SK-N-SH treated with all-trans-retinoic acid at 6 μM for 48 hours (cell line): ENCODE measurements at places on chromosomes 3 and 15.

DNA sequence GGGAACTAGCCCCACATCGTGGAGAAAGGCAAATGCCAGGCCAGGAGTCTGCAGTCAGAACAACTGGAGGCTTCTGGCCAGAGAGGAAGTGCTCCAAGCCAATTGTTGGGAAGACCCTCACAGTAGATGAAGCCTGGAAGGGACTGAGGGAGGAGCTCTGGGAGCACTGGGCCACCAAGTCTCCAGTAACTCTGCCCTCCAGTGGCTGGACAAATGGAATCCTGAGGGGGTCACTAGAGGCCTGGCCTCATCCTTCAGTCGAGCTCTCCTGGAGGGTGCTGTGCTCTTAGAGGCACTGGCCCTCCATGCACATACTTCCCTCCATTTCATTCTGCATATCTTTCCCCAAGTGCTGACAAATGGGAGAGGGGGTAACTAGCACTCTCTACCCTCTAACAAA lies 103.0 kb downstream of the MYLK start:
- ATAC-seq, result no peak; the same call in 2 of the 3 replicates

DNA sequence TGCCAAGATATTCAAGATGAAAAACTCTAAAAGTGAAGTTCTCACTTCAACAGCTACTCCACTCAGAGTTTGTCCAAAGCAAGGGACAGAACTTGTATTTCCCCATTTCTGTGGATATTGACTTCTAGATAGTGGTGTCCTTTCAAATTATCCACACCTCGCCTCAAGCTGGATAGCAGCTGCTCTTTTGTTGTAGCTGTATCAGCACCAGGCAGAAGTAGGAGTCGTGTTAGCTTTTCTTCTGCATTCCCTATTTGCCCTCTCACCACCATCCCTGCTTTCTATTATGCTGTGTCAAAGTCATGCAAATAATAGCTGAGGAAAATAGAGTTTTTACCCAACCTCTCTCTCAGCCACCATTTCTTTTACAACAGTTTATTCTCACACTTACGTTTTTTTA lies 303.8 kb downstream of the EPHA3 start:
- no peak for ATAC-seq

DNA sequence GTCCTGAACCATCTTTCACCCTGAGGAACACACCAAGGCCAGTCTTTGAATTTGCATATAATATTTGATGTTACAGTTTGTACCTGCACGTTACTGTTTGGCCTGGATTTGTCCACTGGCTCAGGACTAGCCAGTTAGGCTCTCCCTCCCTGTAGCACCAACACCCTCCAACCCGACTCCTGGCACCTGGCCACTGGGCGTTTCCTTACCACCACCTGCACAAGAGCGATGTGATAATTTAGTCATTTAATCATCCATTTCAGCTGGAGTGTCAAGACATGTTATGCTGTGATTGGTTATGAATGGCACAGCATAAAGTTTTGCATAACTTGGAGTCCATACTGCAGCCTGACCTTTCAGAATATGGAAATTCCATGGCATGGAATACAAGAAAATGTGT lies 242.4 kb downstream of the KCNMB2 start:
- no peak for ATAC-seq

DNA sequence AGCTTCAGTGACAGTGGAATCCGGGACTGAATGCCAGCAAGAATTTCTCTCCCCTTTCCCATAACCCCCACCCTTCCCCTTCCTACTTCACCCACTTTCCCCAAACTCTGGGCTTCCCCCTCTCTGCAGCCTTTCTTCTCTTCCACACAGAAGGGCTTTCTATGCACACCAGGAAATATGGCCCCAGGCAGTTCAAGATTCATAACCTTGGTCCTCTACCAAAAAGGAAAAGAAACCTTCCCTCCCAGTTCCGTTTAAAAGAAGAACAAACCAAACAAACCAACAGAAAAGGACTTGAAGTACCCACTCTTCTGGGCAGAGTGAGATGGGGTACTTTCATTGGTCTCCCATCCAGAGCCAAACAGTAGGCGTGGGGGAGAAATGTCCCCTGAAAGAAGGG lies 68.8 kb upstream of the ABHD2 start:
- no peak for ATAC-seq

- ATAC-seq, result no peak
These were observed 618 bp upstream of the MON1A start for GRCh38 chr3:49930168-49930690.

GRCh38 chr15:100547961-100548360 lies 19.2 kb upstream of the CERS3 start:
- ATAC-seq, result no peak

DNA sequence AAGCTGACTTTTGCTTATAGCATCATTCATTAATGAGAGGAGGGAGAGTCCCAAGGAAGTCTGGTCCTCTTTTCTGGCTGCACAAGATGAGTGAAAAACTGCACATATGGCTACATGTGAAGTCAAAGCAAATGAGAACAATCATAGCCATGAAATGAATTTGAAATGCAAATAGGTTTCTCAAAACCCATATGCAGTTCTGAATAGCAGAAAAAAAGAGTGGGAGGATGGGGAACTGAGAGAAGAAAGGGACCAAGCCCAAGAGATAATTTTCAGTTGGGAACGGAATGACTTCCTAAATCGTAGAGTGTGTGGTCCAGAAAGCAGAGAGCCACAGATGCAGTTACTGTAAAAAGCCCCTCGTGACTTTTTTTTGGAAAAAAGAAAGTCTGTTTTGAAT lies 66.3 kb downstream of the GTPBP8 start:
- ATAC-seq, result no peak

- peak; percentile 15; the same call in 2 of the 3 replicates for ATAC-seq
These were observed 114.1 kb downstream of the DCLK3 start for GRCh38 chr3:36650271-36650671.

DNA sequence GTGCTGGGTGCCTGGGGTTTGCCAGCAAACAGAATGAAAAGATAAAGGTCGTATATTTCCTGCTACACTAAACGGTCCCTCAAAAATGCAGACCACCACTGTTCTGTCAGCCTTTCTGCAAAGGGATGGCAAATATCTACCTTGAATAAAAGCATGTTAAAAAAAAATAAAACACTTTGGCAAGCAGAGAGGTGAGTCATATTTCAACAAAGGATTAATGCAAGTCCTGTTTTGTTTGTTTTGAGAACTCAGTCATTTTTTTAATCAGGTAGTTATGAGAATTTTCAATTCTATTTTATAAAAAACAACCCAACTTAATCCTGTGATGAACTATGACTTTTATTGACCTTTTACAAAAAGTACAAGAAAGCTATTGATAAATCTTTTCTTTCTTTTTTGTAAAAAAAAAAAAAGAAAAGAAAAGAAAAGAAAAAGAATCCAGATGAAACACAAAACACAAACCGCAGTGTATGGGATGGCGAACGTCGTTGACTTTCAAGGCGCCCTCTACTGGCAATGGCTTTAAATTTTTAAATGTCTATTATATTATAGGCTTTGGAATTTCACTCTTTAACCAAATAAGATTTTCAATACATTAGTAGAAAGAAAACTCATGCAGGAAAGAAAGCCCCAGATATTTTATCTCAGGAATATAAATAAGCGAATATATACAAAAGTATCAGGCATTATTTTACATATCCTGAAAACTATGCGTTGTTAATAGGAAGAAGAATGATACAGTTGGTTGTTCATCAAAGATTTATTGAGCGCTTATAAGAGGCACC lies 87.8 kb downstream of the NCEH1 start:
- peak; percentile 85 for ATAC-seq

DNA sequence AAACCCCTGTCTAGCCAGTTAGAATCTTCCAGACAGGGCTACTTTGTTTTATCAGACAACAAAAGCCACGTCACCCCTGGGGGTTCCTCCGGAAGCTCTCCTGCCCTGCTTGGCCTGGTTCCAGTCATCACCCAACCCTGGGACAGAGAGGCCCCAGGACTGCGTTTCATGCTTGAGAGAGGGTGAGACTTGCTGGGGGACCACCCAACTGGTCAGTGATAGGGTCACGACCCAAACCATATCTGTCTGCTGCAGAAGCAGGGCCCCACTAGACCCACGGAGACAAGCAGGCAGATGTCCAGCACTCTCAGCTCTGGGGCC lies 1.2 kb downstream of the NT5DC2 start:
- no peak for ATAC-seq

DNA sequence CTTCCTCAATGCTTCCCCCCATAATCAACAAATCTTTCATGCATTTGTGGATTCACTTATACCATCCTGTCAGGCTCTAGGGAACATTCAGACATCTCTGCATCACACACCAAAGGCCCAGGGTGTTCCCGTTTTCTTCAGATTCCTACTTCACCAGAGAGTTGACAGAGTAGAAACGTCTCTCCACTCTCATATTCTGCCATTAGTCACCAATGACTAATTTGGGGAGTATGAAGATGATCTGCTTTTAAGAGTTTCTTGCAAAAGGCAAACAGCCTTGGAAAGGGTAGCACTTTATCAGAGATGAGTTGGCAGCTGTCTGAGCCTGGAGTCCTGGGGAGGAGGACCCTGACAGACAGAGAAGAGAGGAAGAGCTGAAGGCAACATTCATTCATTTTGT lies 55.8 kb upstream of the DGKG start:
- peak; percentile 68 for ATAC-seq

GRCh38 chr3:172707967-172708366 lies 2.9 kb downstream of the NCEH1 start:
- ATAC-seq, result no peak

- no peak for ATAC-seq
These were observed 199.6 kb upstream of the GADL1 start for GRCh38 chr3:31094048-31094447.

DNA sequence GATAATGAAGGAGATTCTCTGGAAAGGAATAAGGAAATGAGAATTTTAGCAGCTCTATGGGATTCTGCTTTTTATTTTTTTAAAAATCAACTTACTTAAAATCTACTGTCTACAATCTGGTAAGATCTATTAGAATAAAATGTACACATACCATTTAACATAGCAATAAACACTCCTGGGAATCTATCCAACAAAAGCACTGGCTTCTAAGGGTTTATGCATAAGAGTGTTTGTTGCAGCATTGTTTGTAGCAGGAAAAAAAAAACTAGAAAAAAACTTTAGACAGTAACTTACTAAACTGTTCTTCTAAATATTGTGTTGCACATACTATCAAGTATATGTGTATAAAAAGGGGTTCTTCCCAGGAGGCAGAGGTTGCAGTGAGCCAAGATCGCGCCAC lies 15.7 kb upstream of the RBP1 start:
- no peak for ATAC-seq

- peak; percentile 42 for ATAC-seq
These were observed 883 bp downstream of the MAGEF1 start for GRCh38 chr3:184710870-184711492.

- no peak for ATAC-seq
These were observed 8.5 kb upstream of the MUSTN1 start for GRCh38 chr3:52843108-52843865.

DNA sequence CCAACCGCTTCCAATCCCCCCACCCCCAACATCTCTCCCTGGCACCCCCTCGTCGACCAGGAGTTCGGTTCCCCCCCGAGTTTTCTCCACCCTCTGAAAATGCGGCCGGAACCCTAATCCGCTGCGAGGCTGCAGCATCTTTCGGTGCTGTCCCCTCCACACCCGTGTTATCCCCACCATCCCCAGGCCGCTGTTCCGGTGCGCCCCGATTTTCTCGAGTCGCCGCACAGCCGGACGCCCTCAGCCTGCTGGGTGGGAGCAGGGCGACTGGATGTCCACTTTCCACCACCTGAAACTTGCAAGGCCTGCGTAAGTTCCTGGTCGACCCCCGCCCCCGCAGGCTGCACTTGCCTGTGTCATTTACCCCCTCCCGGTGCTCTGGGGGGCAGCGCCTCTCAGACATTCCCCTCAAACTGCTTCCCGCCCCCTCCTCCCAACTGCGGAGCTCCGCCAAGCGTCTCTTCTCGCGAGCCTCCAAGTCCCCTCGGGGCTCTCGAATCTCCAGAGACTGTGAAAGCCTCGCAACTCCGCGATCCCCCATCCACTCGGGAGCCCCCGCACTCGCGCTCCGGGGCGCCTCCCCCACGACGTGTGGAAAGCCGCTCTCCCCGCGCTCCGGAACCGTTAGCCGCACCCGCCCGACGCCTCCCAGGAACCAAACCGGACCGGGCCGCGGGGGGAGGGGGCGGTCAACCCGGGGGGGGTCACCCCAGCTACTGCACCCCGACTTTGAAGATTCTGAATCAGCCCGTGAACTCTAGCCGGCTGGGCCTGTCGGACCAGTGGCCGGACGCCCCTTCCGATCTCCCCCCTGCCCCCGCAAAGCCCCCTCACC lies 566 bp downstream of the ETV5 start:
- ATAC-seq, result peak; percentile 52

DNA sequence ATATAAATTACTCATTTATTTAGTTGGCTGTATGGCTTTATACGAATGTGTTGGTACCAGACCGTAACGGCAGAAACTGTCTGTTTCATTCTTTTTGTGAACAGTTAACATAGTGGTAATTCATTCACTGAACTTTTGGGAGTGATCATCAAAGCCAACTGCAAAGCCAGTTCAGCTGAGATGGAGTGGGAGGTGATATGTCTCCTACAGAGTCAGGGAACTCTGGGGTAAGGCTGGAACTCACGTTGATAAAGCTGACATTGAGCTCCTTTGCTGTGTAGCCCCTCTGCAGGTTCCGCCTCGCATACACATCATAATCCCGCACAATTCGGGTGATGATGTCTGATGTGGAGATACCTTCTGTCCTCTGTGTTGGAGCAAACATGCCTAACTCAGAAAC lies 25.4 kb downstream of the SLC51A start:
- no peak for ATAC-seq

- ATAC-seq, result no peak
These were observed 37.3 kb downstream of the ABCC5 start for GRCh38 chr3:183980403-183980802.

- no peak for ATAC-seq
These were observed 58.7 kb upstream of the TBC1D5 start for GRCh38 chr3:17801131-17801530.

DNA sequence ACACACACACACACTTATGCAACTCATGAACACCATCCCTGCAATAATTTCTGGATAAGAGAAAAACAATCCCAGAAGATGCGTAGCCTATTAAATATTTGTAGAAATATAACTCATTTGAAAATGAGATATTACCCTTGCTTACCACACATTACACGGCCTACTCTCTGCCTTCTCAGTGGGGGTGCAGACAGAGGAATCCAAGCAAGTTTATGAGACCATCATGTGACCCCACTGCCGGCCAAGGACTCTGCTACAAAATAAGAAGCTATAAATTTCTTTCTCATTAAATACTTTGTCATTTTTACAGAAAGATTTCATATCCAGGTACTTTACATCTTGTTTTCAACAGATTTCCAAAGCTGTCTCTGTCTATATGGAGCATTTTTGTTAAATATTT lies 286.3 kb downstream of the ZNF385D start:
- ATAC-seq, result no peak

- no peak for ATAC-seq
These were observed 20.0 kb upstream of the ELP6 start for GRCh38 chr3:47533481-47533880.

- ATAC-seq, result no peak
These were observed 63.2 kb upstream of the PYDC2 start for GRCh38 chr3:191397771-191398170.
